ENCODE measurements at places on chromosomes 1 and 21. TPM values are rescaled to one million over a fixed set of nuclear protein-coding genes. Genes with fewer than 3 reads are reported as not detected.

GRCh38 chr1:44630116-44630515 is 44.2 kb downstream of the TMEM53 start:
- no peaks in the 10 kb centered on the region for H3K27me3 ChIP-seq
- no peak overlapping the region for H3K27ac ChIP-seq
- peaks cover 17% of the 10 kb centered on the region for H3K36me3 ChIP-seq
- no peak for DNase-seq
- H3K4me3 ChIP-seq, result no peak overlapping the region

DNA sequence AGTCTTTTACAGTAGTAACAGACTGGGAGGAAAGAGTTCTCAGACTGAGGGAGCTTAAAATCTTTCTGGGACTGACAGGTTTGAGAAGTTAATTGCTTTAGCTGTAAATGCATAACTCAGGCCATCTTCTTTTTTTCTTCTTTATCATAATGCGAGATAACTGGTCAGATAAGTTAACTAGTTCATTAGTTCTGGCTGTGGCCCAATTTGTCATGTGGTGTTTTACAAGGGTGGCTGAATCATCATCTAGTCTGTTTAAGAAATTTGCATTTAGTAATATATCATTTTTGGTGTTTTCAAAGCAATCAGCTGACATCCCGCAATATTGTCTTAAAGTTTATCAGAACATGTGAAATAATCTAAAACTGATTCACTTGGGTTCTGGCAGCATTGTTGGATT is 14.0 kb downstream of the HSD3B2 start:
- H3K27ac ChIP-seq, result no peak overlapping the region
- H3K27me3 ChIP-seq, result no peaks in the 10 kb centered on the region
- no peaks in the 10 kb centered on the region for H3K4me1 ChIP-seq
- H3K4me3 ChIP-seq, result no peak overlapping the region
- H3K36me3 ChIP-seq, result no peaks in the 10 kb centered on the region

DNA sequence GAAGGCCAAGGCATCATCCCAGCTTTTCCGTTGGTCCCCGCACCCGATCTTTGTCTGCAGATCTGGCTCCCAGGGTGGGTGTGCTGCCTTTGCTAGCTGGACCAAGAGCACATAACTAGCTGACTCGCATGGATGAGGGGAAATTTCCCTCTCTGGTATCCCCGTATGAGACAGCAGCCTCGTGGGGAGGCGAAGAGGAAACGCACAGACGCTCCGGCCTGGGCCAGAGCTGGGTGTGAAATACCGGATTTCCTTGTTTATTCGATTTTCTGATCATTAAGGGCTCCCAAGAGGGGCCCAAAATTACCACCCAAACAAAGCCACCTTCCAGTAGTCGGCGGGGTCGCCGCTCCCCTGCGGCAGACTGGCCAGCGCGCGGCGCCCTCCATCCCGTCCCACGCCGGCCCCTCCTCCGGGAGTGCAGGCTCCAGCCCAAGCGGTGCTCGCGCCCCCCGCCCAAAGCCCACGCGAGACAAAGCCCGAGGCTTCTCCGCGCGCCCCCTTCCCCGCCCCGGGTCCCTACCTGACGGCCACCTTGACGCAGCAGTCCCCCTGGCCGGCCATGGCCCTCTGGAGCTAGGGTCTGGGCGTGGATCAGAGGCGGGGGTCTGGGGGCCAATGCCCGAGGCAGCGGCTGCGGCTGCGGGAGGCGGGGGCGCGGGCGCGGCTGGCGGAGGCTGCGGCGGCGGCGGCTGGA is 546 bp downstream of the KIF21B start:
- no peaks in the 10 kb centered on the region for H3K27me3 ChIP-seq
- H3K27ac ChIP-seq, result peak overlapping the region; percentile 85
- H3K36me3 ChIP-seq, result no peaks in the 10 kb centered on the region
- H3K4me1 ChIP-seq, result peaks cover 57% of the 10 kb centered on the region

- H3K4me1 ChIP-seq, result no peaks in the 10 kb centered on the region
- no peak overlapping the region for H3K27ac ChIP-seq
- no peaks in the 10 kb centered on the region for H3K27me3 ChIP-seq
- no peaks in the 10 kb centered on the region for H3K36me3 ChIP-seq
- DNase-seq, result no peak
- H3K4me3 ChIP-seq, result no peak overlapping the region
Observed at GRCh38 chr1:165174491-165174890, 182.0 kb downstream of the LMX1A start.

GRCh38 chr1:2290171-2290578 is 62.1 kb downstream of the SKI start:
- H3K27ac ChIP-seq, result peak overlapping the region; percentile 84
- peaks cover 92% of the 10 kb centered on the region for H3K4me1 ChIP-seq
- DNase-seq, result no peak
- no peaks in the 10 kb centered on the region for H3K36me3 ChIP-seq
- peak overlapping the region; percentile 11 for H3K4me3 ChIP-seq
- H3K27me3 ChIP-seq, result no peaks in the 10 kb centered on the region

GRCh38 chr1:20233394-20233793 is 47.1 kb upstream of the PLA2G2C start:
- no peaks in the 10 kb centered on the region for H3K36me3 ChIP-seq
- H3K27me3 ChIP-seq, result peaks cover 13% of the 10 kb centered on the region
- no peak overlapping the region for H3K27ac ChIP-seq
- no peak overlapping the region for H3K4me3 ChIP-seq

- no peak overlapping the region for H3K27ac ChIP-seq
- no peak overlapping the region for H3K4me3 ChIP-seq
- no peak for DNase-seq
- no peaks in the 10 kb centered on the region for H3K4me1 ChIP-seq
Observed at GRCh38 chr1:3197781-3198316, 128.8 kb downstream of the PRDM16 start.

GRCh38 chr1:182622901-182623528 is 18.8 kb upstream of the RGS16 start:
- H3K36me3 ChIP-seq, result no peaks in the 10 kb centered on the region
- no peak for DNase-seq
- no peaks in the 10 kb centered on the region for H3K27me3 ChIP-seq
- peak overlapping the region; percentile 47 for H3K27ac ChIP-seq

- no peak for DNase-seq
- H3K27me3 ChIP-seq, result no peaks in the 10 kb centered on the region
- H3K36me3 ChIP-seq, result no peaks in the 10 kb centered on the region
Observed at GRCh38 chr1:234186037-234186688, 187.1 kb upstream of the COA6 start.

GRCh38 chr21:16534408-16535101 is 804.8 kb downstream of the USP25 start:
- H3K27ac ChIP-seq, result no peak overlapping the region
- H3K4me3 ChIP-seq, result no peak overlapping the region
- no peaks in the 10 kb centered on the region for H3K27me3 ChIP-seq
- DNase-seq, result no peak
- no peaks in the 10 kb centered on the region for H3K4me1 ChIP-seq

DNA sequence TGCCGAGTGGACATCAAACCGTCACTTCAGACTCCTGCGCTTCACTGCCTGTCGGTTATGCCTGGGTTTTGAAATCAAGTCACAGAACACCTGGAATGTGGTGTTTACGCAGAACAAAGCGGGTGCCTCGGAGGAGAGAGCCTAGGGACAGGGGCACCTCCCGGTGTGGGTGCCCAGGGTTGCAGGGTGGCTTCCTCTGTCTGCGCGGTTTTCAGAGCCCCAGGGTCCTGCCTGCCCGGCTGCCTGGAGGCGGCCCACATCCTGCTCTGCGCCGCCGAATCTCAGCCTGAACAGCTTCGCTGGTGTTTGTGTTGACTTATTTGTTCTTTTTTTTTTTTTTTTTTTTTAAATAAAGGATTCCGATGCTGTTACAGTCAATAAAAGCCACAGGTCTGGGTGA is 113.5 kb upstream of the COL6A1 start:
- no peaks in the 10 kb centered on the region for H3K27me3 ChIP-seq
- no peak overlapping the region for H3K4me3 ChIP-seq
- no peak overlapping the region for H3K27ac ChIP-seq

GRCh38 chr1:215459136-215459535 is 108.0 kb upstream of the KCTD3 start:
- H3K36me3 ChIP-seq, result no peaks in the 10 kb centered on the region
- H3K4me1 ChIP-seq, result no peaks in the 10 kb centered on the region
- no peak for DNase-seq
- no peak overlapping the region for H3K27ac ChIP-seq
- H3K27me3 ChIP-seq, result no peaks in the 10 kb centered on the region

- H3K27me3 ChIP-seq, result no peaks in the 10 kb centered on the region
- DNase-seq, result no peak
- H3K27ac ChIP-seq, result no peak overlapping the region
Observed at GRCh38 chr1:191886977-191887376, 271.3 kb upstream of the RGS18 start.

DNA sequence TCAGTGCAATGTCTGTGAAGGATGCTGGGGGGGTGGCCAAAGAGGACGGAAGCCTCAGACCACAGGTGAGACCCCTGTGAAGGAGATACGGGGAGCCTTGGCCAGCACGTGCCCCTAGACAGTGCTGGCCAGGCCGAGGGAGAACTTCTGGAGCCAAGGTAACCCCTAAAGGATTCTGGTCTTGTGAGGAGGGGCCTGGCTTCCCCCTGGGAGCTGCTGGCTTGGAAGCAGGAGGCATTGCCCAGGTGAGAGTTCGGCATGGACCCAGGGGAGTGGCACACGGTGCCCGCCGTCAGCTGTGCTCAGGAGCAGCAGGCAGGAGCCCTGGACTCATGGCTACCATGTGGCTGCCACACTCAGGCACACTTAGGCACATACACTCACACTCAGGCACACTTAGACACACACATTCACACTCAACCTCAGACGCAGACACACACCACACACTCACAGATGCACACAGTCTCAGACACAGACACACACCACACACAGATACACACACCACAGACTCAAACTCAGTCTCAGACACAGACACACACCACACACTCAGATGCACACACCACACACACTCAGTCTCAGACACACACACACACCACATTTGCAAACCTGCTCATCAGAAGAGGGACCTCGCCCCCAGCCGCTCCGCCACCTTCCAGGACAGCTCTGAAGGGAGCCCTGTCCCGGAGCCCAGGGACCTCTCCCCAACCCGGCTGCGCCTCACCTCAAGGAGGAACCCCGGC is 1.1 kb upstream of the COL6A2 start:
- DNase-seq, result no peak
- H3K4me3 ChIP-seq, result peak overlapping the region; percentile 57
- H3K27ac ChIP-seq, result peak overlapping the region; percentile 90
- no peaks in the 10 kb centered on the region for H3K36me3 ChIP-seq

DNA sequence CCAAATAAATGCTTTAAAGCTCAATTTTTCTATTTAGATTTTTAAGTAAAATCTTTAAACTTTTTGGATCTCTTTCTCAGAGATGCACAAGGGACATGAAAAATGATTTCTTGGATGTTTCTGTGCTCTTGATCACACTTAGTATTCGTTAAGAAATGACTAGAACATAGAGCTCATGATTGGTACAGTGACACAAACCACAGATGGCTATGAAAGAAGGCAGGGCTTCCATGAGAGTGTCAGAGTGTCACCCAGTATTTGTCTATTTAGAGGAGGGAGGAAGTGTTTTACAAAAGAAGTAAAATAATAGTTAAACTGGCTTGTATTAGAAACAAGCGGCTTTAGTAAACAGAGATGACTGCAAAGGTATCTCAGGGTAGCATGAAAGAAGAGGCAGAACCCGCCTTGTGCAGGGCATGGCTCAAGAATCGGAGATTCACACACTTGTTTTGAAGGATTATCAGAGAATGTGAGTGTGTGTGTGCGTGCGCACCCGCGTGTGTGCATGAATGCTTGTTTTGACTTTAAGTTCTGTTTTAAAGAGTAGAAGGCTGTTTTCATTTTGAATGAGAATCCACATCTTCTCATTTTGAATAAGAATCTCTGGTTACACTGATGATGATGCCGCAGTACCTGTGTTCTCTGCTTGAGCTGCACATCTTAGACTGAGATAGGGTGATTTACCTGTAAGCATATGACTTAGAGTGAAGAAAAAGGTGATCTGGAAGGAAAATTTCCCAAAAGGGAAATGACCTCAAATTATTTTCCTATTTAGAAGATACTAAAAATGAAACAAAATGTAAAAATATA is 82.1 kb downstream of the VPS26C start:
- no peaks in the 10 kb centered on the region for H3K27me3 ChIP-seq
- DNase-seq, result no peak
- no peaks in the 10 kb centered on the region for H3K4me1 ChIP-seq
- no peak overlapping the region for H3K27ac ChIP-seq
- H3K4me3 ChIP-seq, result no peak overlapping the region

DNA sequence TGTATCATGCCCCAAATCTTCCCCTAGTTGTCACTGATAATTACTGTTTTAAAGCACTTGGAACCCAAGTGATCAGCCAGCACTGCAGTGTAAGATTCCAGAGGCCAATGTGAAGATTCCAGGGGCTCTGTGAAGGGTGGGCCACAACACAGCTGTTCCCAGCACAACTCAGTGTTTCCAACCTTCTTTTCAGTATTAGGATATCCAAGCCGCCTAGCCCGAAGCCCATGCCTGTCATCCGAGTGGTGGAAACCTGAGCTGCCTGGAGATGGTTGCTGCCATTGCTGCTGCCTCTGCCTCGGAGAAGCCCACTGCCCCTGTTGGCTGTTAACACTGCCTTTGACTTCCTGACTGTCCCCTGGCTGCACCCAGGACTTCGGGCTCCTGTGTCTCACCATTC is 30.4 kb upstream of the SNX27 start:
- no peaks in the 10 kb centered on the region for H3K4me1 ChIP-seq
- H3K27me3 ChIP-seq, result no peaks in the 10 kb centered on the region
- no peak overlapping the region for H3K4me3 ChIP-seq
- no peaks in the 10 kb centered on the region for H3K36me3 ChIP-seq

- H3K4me3 ChIP-seq, result no peak overlapping the region
- DNase-seq, result no peak
- no peaks in the 10 kb centered on the region for H3K4me1 ChIP-seq
- H3K36me3 ChIP-seq, result peaks cover 16% of the 10 kb centered on the region
- no peaks in the 10 kb centered on the region for H3K27me3 ChIP-seq
Observed at GRCh38 chr21:32698971-32699693, 28.7 kb downstream of the SYNJ1 start.

- DNase-seq, result peak; percentile 94
- H3K27ac ChIP-seq, result no peak overlapping the region
- no peak overlapping the region for H3K4me3 ChIP-seq
- peaks cover 3% of the 10 kb centered on the region for H3K4me1 ChIP-seq
Observed at GRCh38 chr1:205255941-205256780, 28.4 kb downstream of the TMCC2 start.

Gene OR6N1
- total RNA-seq, result not detected

Gene F13B
- not detected for total RNA-seq

Gene RORC
- 2.4 TPM for total RNA-seq

Gene DISC1
- 34.8 TPM for total RNA-seq

Gene SV2A
- total RNA-seq, result 2.5 TPM

Gene SH2D2A
- total RNA-seq, result 22.1 TPM

Gene MACO1
- 17.8 TPM for total RNA-seq

Gene NTNG1
- 1.2 TPM for total RNA-seq

Gene CFHR1
- total RNA-seq, result 8.5 TPM

Gene ITLN1
- 2.3 TPM for total RNA-seq

Gene SLC30A1
- total RNA-seq, result 35.1 TPM

Gene C1orf94
- total RNA-seq, result not detected

Gene SPRR4
- not detected for total RNA-seq

Gene MROH9
- not detected for total RNA-seq
